ENCODE measurements at places on chromosomes 1 and 21.

DNA sequence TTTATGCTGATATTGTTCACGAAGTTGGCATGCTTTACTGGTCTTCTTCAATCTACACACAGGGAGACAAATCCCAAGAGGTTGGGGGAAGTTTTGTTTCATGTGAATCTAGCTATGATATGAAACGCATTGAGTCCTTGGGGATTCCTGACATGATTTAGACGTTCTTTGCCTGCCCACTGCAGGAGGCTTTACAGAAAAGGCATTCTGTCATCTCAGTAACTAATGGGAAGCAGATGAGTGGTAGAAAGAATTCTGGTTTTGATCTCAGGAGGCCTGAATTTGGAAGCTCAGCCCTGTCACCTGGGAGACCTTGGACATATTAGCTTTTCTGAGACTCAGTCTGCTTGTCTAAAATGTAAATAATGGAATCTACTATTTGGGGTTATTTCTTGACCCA, 383.0 kb upstream of the NFIA start:
- no peak for DNase-seq

GRCh38 chr1:63068626-63069025, 253.7 kb upstream of the FOXD3 start:
- DNase-seq: no peak

DNA sequence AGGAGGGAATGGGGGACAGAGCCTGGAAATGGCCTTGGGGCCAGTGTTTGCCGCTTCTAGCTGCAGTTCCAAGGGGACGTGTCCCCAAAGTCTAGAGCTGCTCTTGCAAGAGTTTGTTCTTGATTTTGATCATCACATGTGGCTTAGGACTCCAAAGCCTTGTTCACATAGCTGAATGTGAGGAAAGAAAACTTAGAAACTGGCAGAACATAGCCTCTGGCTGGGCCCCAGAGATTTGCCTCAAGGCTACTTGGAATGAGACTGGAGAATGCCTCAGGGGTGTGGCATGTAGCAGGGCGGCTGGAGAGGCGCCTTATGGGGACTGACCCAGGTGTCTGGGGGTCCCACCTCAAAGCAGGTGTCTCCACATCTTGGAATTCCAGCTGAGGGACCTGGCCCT, 2.3 kb downstream of the PDXK start:
- DNase-seq: no peak

DNA sequence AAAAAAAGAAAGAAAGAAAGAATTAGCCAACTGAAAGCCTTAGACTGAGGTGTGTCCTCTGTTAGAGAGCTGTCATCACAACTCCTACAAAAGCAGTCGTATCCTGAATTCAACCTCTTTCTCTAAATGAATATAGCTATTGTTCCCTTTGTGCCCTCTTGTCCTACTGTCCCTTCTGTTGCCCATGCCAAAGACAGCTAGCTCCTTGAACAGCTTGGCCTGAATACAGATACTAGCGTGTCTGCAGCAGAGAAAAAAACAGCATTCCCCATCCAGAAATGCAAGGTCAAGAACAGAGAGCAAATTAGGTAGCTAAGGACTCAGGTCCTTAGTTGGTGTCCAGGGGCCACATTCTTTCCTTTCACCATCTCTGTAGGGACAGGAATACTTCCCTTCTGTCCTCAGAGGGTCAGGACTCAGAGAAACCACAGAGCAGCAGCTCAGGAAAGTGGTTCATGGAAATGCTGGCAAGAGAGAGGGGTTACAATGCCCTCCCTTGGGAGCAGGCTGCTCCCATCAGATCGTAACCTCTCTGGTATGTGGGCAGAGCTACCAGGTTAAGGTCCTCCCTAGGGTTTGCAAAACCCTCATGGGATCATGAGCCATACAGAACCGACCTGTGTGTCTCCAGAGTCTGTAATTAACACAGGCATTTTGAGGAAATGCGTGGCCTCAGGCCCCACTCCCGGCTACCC, 1.8 kb upstream of the ZBTB48 start:
- DNase-seq: no peak

- DNase-seq: no peak
Observed at GRCh38 chr21:45774291-45774690, 130.8 kb downstream of the PCBP3 start.

GRCh38 chr1:246787781-246788513, 63.7 kb downstream of the SCCPDH start:
- no peak for DNase-seq

GRCh38 chr21:41571938-41572510, 64.1 kb upstream of the TMPRSS2 start:
- no peak for DNase-seq

GRCh38 chr1:23035823-23036452, 16.7 kb downstream of the KDM1A start:
- no peak for DNase-seq

- DNase-seq: no peak
Observed at GRCh38 chr1:88920845-88921244, 29.5 kb upstream of the GTF2B start.

GRCh38 chr1:218982482-218982881, 191.2 kb upstream of the LYPLAL1 start:
- no peak for DNase-seq

DNA sequence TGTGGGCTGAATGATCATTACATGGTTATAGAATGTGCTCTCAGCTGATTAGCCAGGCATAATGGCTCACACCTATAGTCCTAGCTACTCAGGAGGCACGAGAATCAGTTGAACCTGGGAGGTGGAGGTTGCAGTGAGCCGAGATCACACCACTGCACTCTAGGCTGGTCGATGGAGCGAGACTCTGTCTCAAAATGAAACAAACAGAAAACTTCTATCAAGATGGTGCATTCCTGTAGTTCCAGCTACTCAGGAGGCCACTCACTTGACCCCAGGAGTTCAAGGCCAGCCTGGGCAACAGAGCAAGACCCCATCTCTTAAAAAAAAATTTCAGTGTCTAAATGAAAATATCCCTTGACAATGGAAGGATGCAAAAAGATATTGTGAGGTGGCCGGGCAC, 10.9 kb downstream of the TIMM17A start:
- DNase-seq: no peak

Measured in activated effector memory CD4-positive, alpha-beta T cell treated with Interleukin-2 at 50 U/mL for 16 hours (primary cell).